ENCODE measurements at places on chromosomes 1 and 21.

- no peak for DNase-seq
These were observed 13.1 kb downstream of the PCSK9 start for GRCh38 chr1:55052221-55053142.

GRCh38 chr1:246048693-246049092 lies 458.4 kb downstream of the SMYD3 start:
- no peak for DNase-seq

DNA sequence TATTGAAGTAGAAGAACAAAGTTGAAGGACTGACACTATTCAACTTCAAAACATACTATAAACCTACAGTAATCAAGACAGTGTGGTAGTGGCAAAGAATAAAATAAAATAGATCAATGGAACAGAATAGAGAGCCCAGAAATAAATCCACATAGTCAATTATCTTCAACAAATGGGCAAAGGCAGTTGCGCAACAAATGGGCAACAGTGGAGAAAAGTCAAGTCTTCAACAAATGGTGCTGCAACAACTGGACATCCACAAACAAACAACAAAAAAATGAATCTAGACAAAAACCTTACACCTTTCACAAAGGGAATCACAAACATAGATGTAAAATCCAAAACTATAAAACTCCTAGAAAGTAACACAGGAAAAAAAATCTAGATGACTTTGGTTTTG lies 38.4 kb downstream of the MIXL1 start:
- no peak for DNase-seq

- DNase-seq = no peak
These were observed 315.9 kb downstream of the LMX1A start for GRCh38 chr1:165040641-165041040.

GRCh38 chr1:77096496-77097255 lies 122.6 kb downstream of the PIGK start:
- no peak for DNase-seq

DNA sequence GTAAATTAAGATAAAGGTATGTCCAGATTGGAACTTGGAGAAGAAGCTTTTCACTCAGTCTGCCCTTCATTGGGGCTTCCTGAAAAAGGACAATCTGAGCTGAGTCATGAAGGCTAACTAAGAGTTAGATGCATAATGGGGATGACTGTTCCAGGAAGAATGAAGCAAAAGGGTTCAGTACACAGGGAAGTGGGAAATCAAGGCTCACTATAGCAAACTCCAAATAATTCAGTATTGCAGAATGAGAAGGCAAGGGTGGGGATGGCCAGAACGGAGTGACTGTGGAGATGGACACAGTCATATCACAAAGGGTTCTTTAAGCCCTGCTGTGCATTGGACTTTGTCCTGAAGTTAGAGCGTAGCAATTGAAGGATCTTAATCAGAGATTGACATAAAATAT lies 158.3 kb downstream of the FGGY start:
- no peak for DNase-seq

GRCh38 chr1:167563579-167564246 lies 10.2 kb upstream of the CREG1 start:
- DNase-seq = peak; percentile 63

- peak; percentile 98 for DNase-seq
These were observed 1047.6 kb upstream of the ADGRL4 start for GRCh38 chr1:80054129-80054528.

- DNase-seq = peak; percentile 98
These were observed 48.2 kb downstream of the SYT6 start for GRCh38 chr1:114105421-114105979.

DNA sequence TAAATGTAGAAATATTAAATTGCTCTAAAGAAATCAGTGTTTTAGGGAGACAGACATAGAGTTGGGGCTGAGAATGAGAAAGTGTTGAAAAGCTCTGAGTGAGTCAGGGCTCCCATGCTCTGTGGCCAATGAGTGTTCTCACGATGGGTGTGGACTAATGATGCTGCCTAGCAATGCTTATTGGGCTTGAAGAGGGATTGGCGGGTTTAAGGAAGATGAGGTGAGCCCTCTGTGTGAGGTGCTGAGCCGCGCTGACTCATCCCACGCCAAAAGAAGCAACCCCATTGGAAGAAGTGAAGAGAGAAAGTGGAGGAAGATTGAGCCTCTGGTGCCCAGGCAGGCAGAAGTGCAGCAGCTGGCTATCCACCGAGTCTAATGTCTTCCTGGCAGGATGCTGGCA lies 65.1 kb upstream of the DPT start:
- DNase-seq = no peak

GRCh38 chr1:18479454-18479853 lies 1.3 kb upstream of the KLHDC7A start:
- no peak for DNase-seq

GRCh38 chr1:68221980-68222373 lies 10.3 kb downstream of the WLS start:
- no peak for DNase-seq

- no peak for DNase-seq
These were observed 81.6 kb downstream of the ST6GALNAC5 start for GRCh38 chr1:76948846-76949245.

DNA sequence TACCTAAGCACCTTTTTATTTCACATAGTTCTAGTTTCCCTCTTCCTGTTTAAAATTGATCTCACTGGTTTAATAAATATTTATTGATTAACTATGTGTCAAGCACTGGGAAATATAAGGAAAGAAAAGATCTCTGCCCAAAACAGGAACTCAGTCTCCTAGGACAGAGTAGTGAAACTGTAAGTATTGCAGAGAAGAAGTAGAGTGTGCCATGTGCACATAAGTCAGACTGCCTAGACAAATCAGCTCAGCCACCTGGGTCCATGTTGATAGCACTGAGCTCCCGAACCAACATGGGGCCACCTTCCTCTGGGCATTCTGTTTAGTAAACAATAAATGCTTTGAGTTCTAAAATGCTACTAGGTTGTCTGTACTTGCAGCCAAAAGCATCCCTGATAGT lies 9.8 kb upstream of the SSX2IP start:
- no peak for DNase-seq

DNA sequence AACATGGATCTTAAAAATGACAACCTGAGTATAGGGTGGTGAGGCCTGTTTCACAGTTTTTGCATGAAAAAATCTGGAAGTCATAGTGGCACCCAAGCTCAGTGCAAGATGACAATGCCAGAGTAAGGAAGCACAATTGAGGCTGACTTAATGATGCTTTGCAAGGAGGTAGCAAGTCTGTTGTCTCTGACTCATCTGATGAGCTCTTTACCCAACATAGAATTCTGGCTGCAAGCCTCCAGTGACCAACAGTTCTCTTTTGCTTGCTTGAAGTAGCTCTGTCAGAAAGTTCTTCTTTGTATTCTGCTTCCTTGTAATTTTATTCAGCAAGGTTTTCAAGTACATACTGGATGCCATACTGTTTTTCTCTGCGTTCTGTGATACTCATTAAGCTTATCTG lies 117.1 kb downstream of the FOXD2 start:
- no peak for DNase-seq

- DNase-seq = no peak
These were observed 10.2 kb downstream of the TLCD4 start for GRCh38 chr1:95127380-95127779.

DNA sequence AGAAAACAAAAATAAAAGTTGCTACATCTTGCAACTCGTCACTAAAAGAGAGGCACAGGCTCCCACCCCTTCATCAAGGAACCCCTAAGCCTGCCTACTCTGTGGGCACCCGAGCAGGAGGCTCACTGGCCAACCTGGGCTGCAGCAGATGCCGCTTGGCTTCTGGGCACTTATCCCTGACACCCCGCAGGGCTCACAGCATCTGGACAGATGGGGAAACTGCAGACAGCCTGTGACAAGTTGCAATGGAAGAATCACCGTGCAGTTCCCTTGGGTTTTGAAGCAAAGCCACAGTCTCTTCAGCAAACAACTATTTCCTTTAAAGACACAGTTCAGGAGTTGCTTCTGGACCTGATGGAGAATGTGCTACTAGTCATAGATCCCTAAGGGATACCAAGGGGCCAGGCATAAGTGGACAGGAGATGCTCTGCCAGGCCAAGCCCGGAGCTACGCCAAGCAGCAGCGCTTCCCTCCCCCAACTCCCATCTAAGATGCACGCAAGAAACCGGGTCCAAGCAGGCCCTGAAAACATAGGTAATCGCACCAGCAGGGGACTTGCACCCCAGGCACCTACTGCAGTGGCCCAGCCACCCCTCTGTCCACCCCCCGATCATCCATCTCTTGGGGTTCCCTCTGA lies 170.6 kb downstream of the NPHP4 start:
- no peak for DNase-seq

DNA sequence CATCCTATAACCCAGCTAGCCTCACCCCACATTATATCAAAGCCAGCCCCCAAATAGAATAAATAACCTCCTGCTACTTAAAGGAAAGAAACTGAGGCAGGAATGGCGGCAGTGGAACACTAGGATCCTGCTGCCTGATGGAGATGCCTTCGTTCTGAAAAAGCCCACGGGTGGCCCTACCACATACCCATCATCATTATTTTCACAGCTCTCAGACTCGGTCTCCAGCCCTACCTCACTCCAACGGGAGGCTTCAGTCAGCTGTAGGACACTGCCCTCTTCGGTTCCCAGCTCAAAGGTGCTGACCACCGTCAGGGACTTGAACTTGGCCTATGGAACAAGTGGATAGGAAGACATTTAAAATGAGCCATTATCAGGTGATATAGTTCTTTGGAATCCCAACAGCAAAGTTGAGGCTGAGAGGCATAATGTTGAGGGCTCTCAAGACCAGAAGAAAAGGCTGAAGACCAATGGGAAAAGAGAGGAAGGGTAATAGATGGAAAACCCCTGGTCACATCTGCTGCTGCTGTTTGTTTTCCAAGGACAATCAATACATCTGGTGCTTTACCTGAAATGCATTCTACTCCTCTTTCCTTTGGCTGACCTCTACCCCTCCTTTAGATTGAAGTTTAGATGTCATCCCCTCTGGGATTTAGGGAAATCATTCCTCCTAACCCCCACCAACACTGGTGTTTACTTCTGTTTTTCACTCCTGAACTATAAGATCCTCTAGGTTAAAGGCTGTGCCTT lies 7.8 kb upstream of the ANKRD35 start:
- no peak for DNase-seq

DNA sequence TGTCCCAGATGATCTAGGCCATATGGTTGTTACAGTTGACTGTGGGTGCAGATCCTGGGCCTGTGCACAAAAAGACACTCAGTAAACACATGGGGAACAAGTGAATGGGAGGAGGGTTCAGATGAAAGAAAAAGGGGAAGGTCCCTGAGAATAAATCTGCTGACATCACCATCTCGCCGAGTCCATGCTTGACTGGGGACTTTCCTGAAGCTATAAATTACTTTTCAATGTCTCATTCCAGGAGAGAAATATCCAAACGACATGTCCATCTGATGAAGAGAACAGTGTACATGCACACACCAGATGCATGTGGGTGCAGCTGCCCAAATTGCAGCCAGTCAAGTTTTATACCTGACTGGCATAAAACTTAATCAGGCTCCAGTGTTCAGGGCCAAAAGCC lies 109.0 kb downstream of the HIVEP3 start:
- DNase-seq = no peak

- peak; percentile 13 for DNase-seq
These were observed 54.2 kb downstream of the ERI3 start for GRCh38 chr1:44300852-44301251.

DNA sequence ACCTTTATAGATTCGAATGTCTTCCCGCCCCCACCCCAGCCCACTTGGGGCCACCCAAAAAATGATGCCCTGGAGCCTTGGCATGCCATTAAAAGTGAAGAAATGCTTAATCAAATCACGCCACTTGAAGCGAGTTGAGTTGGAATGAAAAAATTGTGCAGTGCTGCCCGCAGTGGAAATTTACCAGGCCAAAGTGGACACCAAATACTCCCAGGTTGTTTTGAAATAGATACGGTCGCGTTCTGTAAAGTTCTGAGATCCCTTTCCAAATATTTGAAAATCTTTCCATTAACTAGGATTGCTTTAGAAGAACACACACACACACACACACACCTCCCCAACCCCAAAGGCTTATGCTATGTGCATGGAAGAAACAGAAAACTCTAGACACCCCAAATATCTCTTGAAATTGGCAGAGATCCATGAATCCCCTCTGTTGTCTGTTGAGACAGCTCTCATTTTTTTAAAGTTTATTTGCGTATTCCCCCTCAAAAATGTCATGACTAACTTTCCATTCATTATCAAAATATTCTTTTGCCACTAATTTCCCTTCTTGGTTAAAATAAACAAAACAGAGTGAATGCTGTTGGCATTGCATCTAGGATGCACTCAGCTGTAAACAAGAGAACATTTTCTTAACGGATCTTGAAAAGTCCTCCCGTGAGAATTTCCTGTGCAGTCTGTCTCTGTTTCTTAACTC lies 142.3 kb upstream of the KCNE2 start:
- DNase-seq = no peak

GRCh38 chr1:200714504-200715187 lies 24.0 kb upstream of the CAMSAP2 start:
- DNase-seq = no peak

DNA sequence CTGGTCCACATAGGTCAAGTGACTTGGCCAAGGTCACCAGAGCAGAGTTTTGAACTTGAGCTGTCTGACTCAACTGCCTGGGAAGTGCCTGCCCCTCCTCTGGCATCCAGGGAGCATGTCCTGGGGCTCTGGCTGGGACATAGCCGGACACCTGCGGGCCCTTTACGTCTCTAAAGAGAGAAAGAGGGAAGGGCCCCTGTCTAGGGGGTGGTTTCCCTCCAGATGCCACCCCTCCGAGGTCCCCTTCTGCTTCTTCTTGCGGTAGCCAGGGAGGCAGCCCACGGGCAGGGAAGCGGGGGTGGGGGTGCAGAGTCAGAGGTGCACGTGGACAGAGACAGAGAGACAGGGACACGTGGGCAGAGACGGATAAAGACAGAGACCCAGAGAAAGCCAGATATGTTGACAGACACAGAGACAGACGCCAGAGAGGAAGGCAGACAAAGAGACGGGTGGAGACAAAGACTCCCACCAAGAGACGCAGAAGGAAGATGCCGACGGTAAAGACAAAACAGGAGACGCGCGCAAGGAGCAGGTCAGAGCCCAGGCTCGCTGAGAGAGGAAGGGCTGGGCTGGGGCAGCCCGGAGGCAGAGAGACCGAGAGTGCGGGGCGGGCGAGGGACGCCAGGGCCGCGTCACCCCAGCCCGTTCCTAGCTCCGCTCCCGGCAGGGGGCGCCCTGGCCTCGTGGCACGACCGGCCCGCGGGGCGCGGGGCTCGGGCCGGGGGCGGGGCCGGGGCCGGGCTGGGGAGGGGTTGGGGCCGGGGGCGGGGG lies 458 bp upstream of the ALPL start:
- peak; percentile 43 for DNase-seq

Data from NCI-H1417 (cell line).